ENCODE measurements at places on chromosomes 7 and 10.

- no peak for DNase-seq
Observed at GRCh38 chr7:46850563-46851330, 731.2 kb downstream of the TNS3 start.

GRCh38 chr7:132298790-132299189 lies 277.5 kb downstream of the PLXNA4 start:
- DNase-seq, result no peak

GRCh38 chr7:128974241-128974934 lies 36.7 kb downstream of the IRF5 start:
- no peak for DNase-seq

DNA sequence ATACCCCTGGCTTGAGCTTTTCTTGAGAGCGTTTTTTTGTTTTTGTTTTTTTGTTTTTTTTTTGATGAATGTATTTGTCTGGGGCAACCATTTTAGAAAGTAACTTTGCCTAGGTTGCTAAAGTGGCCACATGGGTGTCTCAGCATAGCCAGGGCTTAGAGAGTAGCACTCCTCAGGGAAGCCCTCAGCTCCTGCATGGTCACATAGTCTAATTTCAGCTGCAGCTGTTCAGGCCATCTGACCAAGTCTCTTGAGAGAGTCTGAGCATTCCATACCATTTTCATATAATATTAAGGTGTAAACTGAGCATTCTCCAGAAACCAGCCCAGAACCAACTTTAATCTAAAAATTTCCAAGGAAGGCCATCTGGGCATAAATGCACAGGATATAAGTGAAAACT lies 186.4 kb downstream of the NPSR1 start:
- DNase-seq, result no peak

- no peak for DNase-seq
Observed at GRCh38 chr10:78258323-78259030, 224.8 kb downstream of the RPS24 start.

DNA sequence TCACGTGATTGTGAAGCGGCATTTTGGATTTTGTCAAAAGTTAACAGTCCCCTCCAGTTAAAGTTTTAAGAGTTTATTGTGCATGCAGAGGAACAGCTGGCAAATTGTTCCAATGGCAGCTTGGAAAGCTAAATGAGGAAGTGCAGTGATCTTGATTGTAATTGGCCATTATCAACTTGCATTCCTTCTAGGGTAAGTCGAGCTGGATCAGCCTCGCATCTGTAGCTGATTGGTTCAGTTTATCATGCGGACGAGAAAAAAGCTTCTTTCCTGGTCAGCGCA lies 566 bp downstream of the ZNF789 start:
- DNase-seq, result peak; percentile 24

DNA sequence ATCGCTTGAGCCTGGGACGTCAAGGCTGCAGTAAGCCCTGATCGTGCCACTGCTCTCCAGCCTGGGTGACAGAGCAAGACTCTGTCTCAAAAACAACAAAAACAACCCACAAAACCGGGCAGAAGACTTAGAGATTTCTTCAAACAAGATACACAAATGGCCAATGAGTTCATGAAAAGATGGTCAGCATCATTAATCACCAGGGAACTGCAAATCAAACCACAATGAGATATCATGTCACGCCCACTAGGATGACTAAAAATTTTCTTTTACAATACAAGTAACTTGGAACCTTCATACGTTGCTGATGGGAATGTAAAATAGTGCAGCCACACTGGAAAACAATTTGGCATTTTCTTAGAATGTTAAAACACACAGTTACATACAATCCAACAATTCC lies 77.3 kb upstream of the GRID1 start:
- DNase-seq, result no peak

DNA sequence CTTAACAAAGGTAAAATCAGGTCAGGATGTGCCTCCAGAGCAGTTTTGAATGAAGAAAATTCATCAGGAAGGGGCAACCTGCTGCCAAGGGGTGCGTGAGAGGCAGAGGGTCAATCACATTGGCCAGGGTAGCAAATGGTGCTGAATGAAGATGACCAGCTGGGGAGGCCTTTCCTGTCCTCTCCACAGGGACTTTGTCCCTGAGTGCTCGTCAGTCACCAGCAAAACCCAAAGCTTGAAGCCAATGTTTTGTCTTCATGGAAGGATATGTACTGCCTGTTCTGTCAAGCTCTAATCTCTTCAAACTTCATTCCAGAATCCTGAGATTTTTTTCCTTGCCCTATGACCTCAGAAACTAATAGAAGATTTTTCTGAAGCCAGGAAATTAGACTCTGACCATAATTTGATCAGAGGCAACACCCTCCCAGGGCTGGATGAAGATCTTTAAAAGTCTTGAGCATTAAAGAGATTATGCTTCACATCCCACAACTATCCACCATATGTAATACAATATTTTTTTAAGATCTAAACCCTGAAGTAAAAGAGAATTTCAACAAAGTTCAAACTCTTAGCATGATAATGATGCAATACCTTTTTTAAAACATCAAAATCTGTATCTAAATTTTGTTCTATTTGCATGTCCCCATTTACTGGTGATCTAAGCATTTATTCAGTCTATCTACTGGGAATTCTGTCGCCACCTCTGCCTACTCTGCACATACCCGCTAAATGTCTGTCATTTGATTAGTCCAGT lies 243.0 kb downstream of the SNX13 start:
- DNase-seq, result no peak

GRCh38 chr10:22505911-22506685 lies 160.8 kb downstream of the SPAG6 start:
- peak; percentile 61 for DNase-seq
